Hematopoietic multipotent progenitor cell treated with erythropoietin and hydrocortisone succinate and interleukin-3 and kit ligand, for 17 days (in vitro differentiated cells): ENCODE measurements at places on chromosomes 7 and 10.

DNA sequence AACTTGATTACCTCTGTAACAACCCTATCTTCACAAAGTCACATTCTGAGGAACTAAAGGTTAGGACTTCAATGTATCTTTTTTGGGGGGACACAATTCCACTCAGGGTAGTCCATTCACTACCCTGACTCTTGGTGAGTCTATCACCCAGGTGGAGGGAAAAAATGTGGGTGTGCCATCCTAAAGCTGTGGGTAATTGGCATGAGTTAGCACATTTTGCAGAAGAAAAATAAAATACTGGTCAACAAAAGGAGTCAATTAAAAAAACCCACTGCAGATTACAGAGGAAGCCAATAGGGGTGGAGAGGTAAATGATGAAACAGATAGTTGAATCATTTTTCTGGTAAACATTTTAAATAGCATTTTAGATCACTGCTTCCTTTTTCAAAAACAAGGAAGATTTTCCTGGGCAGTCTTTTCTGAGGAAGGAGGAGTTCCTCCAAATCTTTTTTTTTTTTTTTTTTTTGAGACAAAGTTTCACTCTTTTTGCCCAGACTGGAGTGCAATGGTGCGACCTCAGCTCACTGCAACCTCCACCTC lies 5.1 kb upstream of the BLVRA start:
- no peak for DNase-seq

DNA sequence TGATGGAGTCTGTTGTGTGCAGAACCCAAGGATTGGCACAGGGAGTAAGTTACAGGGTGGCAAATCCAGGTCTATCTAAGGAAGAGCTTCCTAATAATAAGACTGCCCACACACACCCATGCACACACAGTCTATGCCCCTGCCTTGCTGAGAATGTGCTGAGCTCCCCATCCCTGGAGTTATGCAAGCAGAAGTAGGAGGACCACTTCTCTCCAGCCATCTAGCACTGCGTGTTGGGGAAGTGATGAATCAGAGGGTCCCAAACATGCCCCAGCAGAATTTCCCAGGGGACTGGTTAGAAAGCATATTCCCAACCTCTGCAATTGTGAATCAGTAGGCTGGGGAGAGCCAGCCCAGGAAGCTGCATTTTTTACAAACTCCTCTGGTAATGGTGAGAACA lies 117.2 kb downstream of the CDH23 start:
- no peak for DNase-seq

- DNase-seq, result no peak
Measured at GRCh38 chr10:103812004-103812403, 43.4 kb downstream of the SH3PXD2A start.

DNA sequence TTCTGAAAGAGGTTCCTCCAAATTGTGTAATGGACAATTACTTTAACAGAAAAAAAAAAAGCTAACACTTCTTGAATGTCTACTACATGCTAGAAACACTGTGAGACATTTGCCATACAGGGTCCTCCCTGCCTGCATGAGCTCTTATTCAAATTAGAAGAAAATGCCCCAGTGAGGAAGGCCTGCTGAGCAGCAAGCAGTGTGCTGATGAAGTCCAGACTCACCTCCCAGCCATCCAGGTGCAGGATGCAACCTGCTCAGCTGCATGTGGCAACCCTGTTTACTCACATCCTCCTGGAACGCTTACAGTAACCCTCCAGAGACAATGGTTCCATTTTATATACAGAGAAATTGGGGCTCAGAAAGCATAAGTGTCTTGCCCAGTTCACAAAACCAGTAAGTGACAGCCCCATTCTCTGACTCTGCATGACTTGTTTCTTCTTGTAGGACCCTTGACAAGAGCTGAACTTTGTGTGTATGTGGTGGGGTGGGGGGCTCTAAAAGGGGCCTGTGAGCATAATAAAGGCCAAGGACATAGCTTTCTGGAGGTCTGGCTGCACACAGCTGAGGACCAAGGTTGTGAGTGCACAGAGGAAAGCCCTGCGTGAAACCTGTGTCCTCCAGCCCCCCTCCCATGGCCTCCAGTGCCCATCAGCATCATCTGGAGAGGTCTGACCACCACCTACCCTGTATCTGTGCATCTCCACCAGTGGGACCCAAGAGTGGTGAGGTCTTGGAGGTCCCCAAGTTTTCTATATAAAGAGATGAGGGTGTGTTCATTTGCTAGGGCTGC lies 387.8 kb downstream of the GRID1 start:
- DNase-seq, result no peak

DNA sequence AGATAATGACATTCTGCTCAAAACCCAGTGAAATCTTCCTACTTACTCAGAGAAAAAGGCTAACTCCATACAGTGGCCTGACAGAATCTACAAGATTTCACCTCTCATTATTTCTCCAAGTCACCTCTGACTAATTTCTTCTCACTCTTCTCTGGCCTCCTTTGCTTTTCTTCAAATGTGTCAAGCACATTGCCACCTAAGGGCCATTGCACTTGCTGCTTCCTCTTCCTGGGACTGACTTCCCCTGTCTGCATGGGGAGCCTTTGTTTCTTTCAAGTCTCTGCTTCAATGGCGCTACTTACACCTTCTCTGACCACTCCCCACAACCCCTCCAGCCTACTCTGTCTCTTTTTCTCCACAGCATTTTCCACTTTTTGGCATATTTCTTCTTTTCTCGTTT lies 36.0 kb downstream of the PRTFDC1 start:
- no peak for DNase-seq

GRCh38 chr10:26457088-26457487 lies 18.9 kb downstream of the APBB1IP start:
- no peak for DNase-seq

DNA sequence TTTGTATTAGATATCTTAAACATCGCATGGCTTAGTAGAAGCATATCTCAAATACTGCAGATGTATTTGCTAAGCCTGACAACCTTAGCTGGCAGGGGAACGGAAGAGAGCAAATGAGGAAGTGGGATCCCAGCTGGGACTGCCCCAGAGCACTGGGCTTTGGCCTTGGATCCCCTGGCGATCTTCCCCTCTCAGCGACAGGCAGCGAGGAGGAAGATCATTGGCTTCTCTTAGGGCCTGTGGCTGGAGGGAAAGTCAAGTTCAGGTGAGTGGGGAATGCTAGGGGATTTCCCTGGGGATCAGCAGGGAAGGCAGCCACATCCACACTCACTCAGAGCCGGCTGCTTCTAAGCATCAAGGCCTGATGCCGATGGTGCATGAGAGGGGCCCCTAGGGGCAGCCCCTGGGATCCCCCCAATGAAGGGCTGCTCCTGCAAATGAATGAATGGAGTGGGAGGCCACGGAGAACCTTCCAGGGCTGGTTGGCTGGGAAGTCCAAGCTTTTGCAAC lies 42.0 kb downstream of the LYZL2 start:
- DNase-seq, result no peak

DNA sequence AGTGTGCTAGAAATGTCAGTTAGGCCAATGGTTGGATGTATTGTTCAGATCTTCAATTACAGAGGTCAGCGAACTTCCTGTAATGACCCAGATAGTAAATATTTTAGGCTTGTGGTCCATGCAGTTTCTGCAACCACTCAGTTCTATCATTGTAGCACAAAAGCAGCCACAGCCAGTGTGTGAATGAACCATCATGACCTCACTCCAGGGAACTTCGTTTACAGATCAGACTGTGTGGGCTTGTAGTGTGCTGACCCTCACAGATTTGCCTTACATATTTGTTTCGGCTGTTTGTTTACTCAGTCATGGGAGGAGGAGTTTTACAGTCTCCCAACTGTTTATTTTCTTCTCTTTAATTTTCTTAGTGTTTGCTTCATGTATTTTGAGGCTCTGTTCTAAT lies 55.4 kb downstream of the LANCL2 start:
- no peak for DNase-seq

GRCh38 chr10:8049865-8050555 lies 4.5 kb upstream of the GATA3 start:
- DNase-seq, result no peak

DNA sequence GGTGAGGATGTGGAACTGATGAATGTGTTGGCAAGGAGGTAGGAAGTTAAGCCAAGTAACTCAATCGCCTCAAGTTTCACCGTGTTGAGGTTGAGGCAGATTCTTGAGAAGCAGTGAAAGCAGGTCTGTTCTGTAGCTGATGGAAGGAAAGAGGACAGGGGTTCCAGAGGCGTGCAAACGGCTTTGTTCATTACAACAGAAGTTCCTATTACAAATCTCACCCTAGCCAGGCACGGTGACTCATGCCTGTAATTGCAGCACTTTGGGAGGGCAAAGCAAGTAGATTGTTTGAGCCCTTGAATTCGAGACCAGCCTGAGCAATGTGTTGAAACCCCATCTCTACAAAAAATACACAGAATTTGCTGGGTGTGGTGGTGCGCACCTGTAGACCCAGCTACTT lies 36.9 kb upstream of the PTF1A start:
- no peak for DNase-seq

GRCh38 chr10:79266543-79267312 lies 80.5 kb upstream of the PPIF start:
- DNase-seq, result no peak

- peak; percentile 53 for DNase-seq
Measured at GRCh38 chr7:101241443-101242349, 3.2 kb downstream of the FIS1 start.

- DNase-seq, result no peak
Measured at GRCh38 chr10:17196045-17196444, 5.4 kb downstream of the TRDMT1 start.

GRCh38 chr10:1058017-1058416 lies 1.8 kb downstream of the WDR37 start:
- DNase-seq, result no peak

GRCh38 chr10:120493411-120494312 lies 36.6 kb downstream of the PLPP4 start:
- no peak for DNase-seq

- no peak for DNase-seq
Measured at GRCh38 chr10:72006026-72006425, 41.8 kb downstream of the CHST3 start.

DNA sequence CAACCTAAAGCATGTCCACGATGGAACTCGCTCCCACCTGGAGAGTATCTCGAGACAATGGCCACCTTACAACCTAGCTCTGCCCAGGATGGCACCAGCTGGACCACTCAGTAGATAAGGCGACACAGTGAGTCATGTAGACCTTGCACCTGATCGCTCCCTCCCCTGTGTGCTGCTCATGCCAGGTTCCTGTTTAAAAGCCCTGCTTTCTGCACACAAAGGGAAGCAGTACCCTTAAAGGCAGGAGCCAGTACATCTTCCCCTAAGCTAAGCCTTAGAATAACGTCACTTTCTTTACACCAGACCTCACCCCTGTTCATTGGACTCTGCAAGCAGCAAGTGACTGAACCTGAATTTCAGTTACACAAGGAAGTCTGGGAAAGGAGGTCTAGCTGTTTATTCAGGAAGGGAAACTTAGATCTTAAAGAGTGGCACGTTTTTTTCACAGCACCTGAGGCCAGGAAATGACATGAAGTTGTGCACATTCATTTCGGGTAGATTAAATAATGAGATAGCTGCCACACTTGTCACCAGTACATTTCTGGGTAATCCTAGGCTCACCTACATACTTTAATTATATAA lies 117.9 kb downstream of the MTPAP start:
- no peak for DNase-seq

- no peak for DNase-seq
Measured at GRCh38 chr10:132939957-132940790, 2.2 kb downstream of the CFAP46 start.

DNA sequence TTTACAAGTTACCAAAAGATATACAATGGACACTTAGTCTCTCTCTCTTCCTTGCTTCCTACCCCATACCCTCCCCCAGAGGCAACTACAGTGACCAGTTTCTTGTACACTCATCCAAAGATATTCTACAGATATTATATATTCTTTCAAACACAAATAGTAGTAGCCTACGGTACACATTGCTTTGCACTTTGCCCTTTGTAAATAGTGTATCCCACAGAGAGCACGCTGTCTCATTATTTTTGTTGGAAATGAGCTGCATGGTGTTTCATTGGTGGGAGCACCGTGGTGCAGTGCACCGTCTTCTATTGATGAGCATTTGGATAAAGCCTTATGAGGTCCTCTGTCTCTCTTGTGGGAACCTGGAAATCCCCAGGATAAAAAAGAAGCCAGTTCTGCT lies 24.2 kb downstream of the STRA8 start:
- no peak for DNase-seq

DNA sequence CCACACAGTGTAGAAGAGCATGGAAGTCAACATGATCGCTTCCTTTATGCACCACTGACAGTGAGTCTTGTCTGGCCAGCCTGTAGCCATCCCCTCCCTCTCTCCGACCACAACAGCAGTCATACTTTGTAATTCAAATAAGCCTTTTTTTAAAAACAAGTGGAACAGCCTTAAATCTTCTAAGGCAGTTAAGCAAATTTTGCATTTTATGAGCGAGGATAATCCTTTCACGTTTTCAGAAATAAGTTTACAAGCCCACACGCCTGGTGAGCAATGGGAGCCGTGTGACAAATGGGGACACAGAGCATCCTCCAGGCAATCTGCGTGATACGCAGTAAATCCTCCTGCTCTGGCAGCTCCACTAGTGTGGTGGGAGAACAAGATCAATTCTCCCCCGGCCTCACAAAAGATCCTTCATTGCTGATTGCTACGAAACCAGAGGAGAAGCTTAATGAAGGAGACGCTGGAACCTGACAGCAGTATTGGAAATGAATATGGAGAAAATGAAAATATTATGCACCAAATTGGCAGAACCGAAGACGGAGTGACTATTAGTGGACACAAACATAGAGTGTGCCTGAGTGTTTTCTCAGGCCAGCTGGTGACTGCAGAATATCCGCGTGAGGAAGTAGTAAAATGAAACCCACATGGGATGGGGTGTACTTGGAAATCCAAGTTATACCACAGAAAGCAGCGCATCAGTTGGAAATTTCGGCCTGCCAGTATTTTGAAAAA lies 104.2 kb upstream of the CDCA7L start:
- no peak for DNase-seq

DNA sequence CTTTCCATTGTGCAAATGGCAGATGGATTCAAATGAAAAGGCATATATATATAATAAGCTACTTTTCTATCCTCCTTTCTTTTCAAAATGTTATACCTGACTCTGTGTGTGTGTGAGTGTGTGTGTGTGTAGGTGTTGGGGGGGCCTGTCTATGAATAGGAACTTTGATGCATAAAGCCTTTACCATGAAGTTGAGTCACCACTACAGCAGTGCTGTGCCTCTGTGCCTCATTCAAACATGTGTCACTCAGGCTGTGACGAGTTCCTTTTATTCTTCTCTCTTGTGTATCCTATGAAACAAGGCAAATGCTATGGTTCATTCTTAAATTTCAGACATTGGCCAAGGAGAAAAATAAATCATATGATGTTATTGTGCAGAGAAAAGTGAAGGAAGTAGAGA lies 52.7 kb upstream of the DKK1 start:
- no peak for DNase-seq

DNA sequence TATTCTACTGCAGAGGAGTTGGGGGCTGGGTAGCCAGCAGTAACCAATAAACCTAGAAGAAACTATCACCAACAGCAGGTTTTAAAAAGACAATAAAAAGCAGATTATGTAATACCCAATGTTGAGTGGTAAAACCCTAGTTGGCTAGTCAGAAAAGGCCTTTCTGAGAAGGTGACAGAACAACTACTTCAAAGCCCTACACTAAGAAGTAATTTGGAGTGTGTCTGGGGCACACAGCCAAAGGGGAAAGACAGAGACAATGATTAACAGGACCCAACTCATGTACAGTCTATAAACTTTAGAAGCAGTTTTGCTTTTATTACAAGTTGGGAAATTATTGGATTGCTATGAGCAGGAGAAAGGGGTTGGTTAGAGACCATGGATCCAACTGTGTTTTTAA lies 77.2 kb upstream of the TMEM106B start:
- no peak for DNase-seq
